Non-pigmented ciliary epithelial cell (primary cell): ENCODE measurements at places on chromosomes 6 and 20.

DNA sequence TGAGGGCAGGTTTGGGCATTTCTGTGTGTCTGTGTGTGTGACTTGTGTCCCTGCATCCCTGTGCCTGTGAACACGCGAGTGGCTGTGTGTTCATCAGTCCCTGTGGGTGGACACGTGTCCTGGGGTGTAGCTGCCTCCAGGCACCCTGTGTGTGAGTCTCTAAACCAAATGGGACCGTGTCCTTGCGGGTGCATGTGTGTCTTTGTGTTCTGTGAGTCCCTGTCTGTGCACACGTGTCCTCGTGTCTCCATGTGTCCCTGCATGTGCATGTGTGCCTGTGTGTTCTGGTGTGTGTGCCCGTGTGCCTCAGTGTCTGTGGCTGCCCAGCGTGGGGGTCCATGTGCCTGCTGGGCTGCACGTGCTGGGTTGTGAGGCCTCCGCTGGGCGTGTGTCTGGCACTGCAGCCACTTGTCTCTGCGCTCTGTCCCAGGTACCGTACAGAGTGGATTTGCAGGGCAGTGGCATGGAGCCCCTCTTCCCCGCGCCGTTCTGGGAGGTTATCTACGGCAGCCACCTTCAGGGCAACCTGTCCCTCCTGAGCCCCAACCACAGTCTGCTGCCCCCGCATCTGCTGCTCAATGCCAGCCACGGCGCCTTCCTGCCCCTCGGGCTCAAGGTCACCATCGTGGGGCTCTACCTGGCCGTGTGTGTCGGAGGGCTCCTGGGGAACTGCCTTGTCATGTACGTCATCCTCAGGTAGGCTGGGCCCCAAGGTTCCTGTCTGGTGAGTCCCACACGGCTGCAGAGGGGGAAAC lies 8.2 kb upstream of the LKAAEAR1 start:
- no peak for DNase-seq

- DNase-seq: no peak
Measured at GRCh38 chr20:24489631-24490260, 20.3 kb downstream of the SYNDIG1 start.

GRCh38 chr6:32244270-32244669 lies 20.4 kb upstream of the NOTCH4 start:
- no peak for DNase-seq

GRCh38 chr6:84836366-84836765 lies 72.0 kb upstream of the TBX18 start:
- DNase-seq: no peak

DNA sequence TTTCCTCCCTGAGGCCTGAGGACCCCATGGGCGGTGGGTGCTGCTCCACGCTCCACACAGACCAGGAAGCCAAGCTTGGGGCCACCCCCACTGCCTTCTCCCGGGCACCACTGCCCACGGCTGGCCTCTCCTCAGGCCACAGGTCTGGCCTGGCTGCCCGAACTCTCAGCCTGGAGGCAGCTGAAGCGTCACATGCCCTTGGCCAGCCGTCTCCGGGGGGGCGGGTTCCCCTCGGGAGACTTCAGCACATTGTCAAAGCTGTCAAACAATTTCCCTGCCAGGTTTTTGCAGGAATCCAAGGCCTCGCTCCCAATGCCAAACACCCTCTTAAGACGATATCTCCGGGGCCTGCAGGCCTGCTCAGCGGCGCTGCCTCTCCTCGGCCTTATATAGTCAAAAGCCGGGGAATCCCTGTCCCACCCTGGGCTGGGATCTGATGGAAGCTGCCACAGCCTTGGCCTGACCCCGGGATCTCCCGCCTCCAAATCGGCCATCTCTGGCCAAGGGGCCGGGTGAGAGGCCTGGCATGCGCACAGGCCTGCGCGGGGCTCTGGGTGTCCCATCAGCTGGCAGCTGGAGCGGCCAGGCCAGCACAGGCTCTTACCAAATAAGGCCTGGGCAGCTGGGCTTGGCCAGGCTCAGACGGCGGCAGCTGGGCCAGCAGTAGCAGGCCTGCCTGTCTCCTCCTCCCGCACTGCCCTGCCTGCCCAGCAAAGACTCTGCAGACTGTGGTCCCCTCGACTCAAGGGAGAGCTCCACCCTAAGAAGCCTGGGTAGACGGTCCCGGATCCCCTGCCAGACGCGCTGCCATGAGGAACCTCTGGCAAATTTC lies 49.7 kb downstream of the RBM38 start:
- DNase-seq: no peak

DNA sequence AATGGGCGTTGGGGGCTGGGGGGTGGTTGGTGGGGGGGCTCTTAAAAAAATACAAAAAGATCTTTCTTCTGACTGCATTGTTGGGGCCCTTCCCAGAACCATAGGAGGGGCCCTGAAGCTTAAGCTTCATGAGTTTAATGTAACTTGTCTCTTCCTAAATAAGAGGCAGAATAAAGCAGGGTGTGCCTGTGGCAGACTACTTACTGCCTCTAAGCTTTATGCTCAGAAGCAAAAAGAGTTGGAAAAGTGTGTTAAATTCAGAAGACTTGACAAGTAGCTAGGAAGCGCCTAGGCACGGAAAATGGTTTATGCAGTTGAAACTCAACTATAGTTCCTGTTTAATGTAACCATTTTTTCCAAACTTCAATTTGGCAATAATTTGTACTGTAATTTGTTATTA lies 44.5 kb downstream of the TIAM2 start:
- DNase-seq: no peak

- DNase-seq: no peak
Measured at GRCh38 chr6:163181666-163182180, 232.8 kb upstream of the QKI start.

- DNase-seq: no peak
Measured at GRCh38 chr6:107624541-107624940, 134.6 kb downstream of the SOBP start.

DNA sequence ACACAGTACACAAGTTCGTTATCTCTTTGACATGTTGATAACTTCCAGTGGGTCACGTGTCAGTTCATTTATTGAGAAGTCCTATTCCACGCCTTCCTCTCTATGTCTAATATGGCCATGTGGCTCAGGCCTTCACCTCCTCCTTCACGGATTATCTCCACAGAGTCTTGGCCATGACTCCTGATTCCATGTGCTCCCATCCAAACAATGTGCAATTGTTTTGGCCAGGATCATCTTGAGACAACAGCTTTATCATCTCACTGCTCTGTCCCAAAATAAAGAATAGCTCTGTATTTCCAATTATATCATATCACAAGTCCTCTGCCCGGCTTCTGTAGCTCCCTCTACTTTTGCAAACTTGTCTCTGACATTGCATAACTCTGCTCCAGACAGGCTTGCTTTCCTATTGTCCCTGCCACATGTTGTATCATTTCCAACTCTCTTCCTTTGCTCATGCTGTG lies 11.1 kb upstream of the TXNDC5 start:
- no peak for DNase-seq

DNA sequence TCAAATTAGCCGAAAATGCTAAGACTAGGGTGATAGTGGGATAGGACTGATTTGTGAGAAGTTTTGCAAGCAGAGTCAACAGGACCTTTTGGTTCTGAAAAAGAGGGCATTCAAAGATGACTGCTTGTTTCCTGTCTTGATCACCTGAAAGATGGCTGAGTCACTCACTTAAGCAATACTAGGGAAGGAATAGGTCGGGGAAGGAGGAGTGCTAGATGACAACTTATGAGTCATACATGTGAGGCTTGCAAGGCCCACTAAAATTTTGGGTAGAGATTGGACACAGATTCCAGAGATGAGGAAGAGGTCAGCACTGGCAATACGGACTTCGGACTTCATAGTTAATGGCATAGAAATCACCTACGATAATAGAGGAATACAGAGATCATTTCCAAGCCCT lies 89.2 kb downstream of the FAM83B start:
- DNase-seq: peak; percentile 19

- DNase-seq: no peak
Measured at GRCh38 chr20:58598211-58599015, 52.7 kb upstream of the STX16 start.

- no peak for DNase-seq
Measured at GRCh38 chr20:1131354-1131753, 13.0 kb downstream of the PSMF1 start.

DNA sequence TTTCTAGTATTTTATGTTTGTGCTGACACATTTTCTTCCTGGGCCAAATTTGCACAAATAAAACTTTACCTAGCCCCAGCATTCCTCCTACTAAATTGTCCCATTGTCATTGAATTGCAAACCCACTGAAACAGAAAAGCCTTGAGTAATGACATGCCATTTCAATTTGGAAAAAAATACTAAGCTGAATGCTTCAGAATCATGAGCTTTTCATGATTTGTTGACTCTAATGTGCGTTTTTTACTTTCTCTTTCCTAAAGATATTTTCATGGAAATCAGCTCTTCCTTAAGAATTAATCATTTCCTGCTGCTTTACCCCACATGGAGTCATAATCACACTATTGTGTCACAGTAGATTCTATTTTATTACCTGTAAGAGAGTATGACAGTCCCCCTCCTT lies 47.4 kb downstream of the TRDN start:
- no peak for DNase-seq

- DNase-seq: no peak
Measured at GRCh38 chr20:12970372-12970821, 38.4 kb upstream of the SPTLC3 start.

DNA sequence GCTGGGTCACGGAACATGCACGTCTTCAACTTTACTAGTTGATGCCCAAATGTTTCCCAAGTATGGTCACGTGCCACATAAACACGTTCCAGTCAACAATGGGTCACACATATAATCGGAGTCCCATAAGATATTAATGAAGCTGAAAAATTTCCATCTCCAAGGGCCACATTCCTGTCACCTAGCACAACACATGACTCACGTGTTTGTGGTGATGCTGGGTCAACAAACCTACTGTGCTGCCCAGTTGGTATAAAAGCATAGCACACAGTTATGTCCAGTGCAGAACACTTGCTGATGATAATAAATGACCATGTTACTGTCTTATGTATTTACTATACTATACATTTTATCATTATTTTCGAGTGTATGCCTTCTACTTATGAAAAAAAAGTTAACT lies 68.0 kb upstream of the INSM1 start:
- DNase-seq: no peak

DNA sequence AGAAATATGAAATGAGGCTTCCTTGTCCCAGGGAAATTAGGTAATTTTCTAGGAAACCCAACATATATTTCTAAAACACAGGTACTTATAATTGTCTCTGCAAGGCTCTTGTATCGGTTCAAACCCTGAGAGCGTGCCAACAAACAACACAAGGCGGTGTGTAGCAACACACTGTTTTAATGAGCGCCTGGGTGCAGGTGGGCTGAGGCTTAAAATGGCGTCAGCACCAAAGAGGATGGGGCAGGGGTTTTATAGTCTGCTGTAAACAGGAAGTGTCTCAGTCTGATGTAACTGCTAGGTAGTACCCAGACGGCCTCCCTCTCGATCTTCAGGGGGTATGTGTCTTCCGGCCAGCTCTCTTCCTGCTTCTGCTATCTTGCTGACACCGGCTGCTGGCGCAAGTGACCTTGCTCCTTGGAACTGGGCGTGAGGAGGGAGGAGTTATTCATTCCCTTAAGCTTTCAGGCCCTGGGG lies 69.7 kb downstream of the EPB41L2 start:
- DNase-seq: no peak

GRCh38 chr6:46263707-46264086 lies 92.9 kb upstream of the ENPP5 start:
- peak; percentile 47 for DNase-seq

DNA sequence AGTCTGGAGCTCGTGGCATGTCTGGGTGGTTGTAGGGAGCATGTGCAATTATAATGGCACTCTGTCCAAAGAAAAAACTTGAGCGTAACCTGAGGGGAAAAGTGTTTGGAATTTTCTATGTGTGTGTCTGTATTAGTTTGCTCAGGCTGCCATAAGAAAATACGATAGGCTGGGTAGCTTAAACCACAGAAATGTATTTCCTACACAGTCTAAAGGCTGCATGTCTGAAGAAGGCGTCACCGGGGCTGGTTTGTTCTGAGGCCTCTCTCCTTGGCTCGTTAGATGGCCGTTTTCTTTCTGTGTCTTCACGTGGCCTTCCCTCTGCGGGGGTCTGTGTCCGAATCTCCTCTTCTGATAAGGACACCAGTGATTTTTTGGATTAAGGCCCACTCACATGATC lies 59.0 kb downstream of the IGF2R start:
- no peak for DNase-seq

DNA sequence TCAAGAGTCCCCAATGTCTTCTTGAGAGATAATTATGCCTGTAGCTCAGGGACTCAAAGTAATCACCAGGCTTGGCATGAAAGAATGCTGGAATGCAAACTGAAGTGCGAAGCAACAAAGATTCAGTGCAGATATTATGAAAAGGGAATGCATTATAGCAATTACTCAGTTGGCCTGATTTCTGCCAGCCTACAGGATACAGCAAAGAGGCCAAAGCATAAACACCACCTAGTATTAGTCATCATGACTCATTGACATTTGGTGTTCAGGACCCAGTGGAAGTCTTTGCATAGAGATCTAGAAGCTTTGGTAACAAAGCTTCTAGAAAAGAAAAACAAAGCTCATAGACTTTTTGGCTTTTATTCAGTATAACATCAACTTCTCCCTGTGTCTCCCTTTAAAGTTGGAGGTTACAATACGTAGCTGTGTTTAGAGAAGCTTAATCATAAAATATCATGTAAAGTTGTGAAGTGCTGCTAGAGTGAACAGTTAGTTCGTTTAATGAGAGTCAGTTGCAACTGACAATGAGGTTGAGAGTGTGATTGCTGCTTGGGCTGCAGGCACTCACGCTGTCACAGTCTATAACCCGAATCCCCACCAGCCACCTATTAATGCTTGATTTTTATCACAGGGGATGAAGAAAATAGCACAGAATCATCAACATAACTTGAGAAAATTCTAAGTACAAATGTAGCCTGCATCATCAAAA lies 932.7 kb downstream of the TFAP2A start:
- DNase-seq: peak; percentile 85

- no peak for DNase-seq
Measured at GRCh38 chr20:6780433-6781190, 13.1 kb downstream of the BMP2 start.

DNA sequence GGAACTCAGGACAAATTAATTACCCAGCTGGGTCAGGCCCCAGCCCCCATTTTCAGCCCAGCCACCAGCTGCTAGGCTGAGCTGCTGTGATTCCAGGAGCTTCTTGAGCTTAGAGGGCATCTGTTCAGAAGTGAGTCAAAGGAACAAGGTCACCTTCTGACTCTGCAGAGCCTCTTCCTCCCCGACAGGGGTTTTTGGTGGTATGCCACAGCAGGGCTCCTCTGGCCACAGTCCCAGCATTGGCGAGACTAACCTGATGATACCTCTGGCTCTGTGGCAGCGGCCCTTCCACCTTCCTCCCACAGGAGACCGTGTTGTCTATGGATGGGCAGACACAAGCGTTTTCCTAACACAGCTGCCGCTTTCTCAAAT lies 39.7 kb downstream of the ZC3H12D start:
- no peak for DNase-seq

GRCh38 chr6:13507306-13507860 lies 20.0 kb upstream of the GFOD1 start:
- DNase-seq: no peak
